Endothelial cell (in vitro differentiated cells): ENCODE measurements at places on chromosomes 5 and 9.
A peak's percentile ranks its signal among the peaks of the same experiment; 100 is the strongest.

- DNase-seq = no peak
Measured at GRCh38 chr9:7542126-7542525, 257.5 kb downstream of the DMAC1 start.

DNA sequence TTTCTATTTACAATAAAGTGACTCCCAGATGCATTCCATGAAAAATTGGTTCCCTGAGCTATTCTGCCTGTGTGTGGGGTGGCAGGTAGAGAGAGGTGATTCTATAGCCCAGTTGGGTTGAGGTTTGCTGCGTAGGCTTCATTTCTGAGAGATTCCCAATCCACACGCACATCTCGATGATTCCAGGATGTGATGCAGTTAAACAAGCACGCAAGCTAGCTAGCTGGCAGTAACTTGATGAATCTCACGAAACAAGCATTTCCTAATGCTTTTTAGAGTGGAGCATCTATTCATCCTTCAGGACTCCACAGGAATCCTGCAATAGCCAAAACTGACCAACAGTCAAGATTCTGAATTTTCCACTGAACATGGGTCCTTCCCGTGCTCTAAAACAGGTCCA lies 43.8 kb upstream of the CER1 start:
- no peak for DNase-seq

DNA sequence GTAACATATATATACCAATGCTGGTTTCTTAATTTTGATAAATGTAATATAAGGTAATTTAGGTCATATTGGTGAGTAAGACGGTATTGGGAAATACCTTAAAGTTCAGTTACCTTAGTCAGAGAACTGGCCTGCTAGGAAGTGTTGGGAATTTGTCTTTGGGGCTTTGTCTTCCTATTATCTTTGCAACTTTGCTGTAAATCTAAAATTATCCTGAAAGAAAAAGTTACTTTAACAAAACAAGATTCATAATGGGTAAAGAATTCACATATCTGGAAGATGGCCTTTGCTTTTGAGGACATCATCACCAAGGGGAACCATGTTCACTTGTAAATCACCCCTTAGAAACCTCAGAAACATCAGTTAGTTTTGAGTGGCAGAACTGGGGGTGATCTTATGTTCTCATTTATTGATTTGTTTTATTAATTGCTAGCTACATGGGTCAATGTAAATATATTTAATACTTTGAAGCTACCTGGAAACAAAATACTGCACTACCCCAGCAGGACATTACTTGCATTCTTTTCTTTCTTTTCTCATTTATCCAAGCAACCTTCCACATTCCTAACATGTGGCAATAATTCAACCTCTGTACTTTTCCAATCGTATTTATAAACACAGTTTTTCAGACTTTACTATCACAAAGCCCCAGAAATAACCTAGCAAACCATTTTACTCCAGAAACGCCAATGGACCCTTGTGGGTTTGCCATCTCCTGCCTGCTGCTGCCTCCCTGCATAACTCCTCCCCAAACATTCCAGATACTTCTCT lies 41.4 kb downstream of the GLIS3 start:
- no peak for DNase-seq

- no peak for DNase-seq
Measured at GRCh38 chr5:61622156-61622555, 290.1 kb downstream of the ZSWIM6 start.

GRCh38 chr9:126991183-126991582 lies 76.6 kb downstream of the RALGPS1 start:
- no peak for DNase-seq

DNA sequence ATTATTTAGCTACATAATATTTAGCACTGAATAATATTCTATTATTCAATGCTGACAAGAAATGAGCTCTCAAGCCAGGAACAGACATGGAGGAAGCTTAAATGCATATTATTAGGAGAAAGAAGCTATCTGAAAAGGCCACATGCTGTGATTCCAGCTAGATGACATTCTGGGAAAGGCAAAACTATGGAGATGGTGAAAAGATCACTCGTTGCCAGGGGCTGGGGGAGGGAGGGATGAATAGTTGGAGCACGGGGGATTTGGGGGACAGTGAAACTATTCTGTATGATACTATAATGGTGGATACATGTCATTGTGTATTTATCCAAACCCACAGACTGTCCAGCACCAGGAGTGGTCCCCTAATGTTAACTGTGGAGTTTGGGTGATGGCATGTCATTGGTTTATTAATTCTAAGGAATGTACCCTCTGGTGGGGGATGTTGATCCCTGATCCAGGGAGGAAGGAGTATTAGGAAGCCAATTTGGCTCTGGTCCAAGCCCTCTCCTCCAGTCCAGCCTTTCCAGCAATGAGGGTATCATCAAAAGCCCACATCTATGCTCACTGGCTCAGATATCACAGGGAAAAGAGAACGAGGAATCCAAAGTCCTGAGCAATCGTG lies 162.5 kb downstream of the COL23A1 start:
- DNase-seq = no peak

DNA sequence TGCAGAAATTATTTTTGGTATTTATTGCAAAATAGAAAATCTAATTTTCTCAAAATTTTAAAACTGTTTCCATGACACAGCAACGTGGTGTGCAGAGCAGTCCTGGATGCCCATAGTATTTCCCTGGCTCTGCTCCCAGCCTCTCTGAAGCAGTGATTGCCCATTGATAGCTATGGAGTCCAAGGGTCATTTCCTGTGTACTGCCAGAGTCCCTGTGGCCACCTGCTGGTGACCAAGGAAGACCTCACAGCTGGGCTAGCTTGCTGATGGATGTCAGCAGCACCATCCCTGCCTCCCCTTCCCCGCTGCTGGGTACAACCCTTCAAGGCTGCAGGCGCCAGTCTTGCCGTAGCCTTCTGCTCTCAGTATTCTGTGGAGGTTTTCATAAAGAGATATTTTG lies 184.1 kb downstream of the DIRAS2 start:
- DNase-seq = peak; percentile 9

DNA sequence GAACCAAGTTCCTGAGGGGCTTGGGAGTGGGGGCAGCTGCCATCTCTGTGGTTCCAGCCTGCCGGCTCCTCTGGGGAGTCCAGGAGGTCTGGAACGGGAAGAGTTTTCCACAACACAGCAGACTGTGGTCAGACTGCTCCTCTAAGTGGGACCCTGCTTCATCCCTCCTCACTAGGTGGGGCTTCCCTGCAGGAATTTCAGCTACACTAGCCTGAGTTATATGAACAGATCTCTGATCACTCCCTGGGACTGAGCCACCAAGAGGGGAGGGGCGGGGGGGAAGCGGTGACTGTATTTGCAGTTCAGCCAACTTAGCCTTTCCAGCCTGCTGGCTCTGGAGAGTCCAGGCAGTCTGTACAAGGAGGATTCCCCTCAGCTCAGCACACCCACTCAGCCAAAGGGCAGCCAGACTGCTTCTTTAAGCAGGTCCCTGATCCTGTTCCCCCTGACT lies 19.4 kb downstream of the DTWD2 start:
- DNase-seq = no peak

GRCh38 chr9:97059626-97060025 lies 20.7 kb upstream of the CTSV start:
- no peak for DNase-seq

DNA sequence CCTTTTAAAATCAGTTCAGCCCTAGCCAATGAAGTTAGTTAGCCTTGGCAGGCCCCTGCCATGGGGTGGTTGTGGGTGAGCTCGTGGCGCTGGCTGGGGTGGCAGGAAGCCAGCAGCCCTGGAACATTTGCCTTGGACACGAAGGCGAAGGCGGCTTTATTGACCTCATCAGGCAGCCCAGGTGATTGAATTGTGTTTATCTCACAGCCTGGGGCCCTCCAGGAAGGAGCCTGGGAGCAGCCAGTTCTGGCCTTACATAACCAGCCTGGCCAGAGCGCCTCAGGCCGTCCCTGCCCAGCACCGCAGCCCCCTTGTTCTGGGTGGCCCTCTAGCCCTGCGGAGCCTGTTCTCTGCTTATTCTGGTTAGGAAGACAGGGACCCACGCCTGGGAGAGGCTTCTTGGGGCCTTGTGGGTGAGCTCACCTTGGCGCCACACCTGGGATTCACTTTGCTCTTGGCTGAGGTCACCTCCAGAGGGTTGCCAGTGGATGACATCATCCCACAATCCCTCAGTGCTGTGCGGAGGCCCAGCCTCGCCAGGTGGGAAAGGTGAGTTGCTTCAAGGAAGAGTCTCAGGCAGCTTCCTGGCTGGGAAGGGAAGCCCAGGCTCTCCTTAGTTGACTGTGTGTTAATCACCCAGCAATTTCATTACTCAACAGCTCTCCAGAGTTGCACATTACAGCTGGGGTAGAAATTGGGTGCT lies 54.4 kb upstream of the RPL26L1 start:
- DNase-seq = no peak

DNA sequence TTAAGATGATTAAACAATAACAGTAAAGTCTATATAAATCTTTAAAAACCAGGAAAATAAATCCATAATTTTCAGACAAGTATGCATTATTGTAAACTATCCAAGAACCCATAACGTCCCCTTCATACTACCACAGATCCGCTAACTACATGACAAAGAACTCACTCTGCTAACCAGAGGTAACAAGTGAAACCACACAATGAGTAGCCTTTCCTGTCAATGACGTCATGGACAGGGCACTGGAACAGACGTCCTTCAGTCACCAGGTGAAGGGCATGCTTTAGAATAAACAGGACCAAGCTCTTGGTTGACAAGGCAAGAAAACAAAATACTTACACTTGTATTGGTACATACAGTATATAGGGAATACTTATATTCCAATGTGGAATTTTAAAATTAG lies 45.2 kb downstream of the RNF130 start:
- DNase-seq = no peak

DNA sequence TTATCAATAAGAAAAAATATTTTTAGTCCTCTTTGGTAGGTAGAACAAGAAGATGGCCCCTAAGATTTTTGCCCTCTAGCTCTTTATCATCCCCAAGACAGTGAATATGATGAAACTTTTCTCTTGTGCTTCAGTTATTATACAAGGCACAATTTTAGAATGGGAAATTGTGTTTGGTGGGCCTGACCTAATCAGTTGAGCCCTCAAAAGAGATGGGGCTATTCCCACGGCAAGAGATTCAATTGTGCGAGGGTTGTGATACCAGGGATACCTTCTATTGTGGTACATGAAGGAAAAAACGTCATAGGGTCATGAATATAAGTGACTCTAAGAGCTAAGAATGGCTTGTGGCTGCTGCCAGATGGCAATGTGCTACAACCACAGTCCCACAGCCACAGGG lies 94.0 kb upstream of the COX7C start:
- no peak for DNase-seq

DNA sequence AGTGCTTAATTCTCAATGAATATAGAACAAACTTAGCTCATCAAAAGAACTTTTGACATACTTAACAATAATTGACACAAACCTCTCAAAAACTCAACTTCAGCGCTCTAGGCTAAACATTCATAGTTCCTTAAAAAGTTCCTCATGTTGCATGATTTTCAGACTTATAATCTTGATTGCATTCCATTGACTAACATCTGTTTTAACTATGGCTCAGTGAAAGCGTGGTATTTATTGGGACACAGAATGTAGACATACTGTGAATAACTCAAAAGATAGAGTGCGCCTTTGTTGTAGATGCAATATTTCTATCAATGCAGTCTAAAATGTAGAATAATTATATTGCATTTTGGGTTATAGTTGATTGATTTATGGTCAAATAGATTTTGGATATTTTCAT lies 227.1 kb upstream of the HAPLN1 start:
- no peak for DNase-seq

DNA sequence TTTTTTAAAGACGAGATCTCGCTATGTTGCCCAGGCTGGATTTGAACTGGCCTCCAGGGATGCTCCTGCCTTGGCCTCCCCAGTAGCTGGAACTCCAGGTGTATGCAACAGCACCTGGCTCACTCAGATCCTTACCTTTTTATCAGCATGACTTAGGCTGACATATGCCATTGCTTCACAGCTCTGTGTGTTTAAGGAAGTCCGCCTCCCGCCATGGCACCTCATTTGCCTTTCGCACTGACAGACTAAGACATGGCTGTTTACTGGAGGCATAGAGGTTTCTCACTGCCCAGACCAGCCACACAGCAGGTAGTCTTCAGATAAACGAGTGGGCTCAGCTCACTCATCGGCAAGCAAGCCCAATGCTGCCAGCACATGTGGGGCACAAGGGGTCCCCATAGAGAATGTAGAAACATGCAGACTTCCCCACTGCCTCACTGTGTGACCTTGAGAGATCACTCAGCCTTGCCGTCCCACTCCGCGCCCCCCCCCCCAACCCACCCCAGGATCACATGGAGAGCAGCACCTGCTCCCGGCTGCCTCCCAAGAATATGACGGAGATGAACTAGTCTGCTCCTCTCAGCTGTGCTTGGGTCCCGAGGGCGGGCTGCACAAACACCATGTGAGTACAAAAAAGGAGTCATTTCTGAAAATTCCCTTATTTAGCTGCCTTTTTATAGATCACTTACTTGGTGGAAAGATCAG lies 62.8 kb downstream of the DCP2 start:
- no peak for DNase-seq
